ENCODE measurements at places on chromosomes 5 and 9.

DNA sequence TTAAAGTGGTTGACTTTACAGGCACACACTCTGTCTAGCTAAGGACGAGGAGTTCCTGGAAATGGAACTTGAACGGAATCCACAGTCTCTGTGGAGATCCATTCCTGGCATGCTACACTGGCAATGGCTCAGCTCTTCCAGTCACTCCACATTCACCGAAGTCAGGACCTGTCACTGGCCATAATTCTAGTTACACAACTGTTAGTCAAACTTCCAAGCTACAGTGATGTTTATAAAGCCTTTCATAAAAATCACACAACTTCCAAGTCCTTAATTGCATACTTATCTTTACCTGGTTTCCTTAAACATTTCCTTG lies 15.7 kb downstream of the CDC14B start:
- no peak for DNase-seq

DNA sequence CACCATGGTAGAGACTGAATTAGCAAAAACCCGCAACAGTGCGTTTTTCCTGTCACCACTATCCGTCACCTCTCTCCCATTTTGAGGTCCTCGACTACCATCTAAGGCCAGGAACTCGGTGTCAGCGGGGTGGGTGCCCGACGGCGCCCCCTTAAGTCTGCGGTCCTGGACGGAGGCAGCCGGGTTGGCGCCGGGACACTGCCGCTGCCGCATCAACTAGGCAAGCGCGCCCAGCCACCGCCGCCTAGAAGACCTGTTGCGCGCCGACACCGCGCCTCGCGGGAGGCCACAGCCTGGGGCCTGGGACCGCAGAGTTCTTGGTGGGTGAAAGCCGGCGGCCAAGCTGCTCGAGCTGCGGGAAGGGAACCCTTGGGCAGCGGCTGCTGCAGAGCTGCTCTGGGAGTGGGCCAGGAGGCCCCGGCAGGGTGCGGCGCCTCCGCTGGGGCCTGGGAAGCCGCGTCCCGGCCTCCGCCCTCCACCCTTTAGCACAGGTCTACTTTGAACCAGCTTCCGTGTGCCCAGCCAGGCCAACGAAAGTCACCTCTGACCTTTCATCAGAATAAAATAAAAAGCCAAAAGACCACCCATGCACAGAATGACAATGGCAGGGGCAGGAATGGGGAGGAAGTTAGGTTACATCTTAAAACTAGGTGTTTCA lies 3.5 kb downstream of the FOXB2 start:
- no peak for DNase-seq

- no peak for DNase-seq
These were observed 134.8 kb downstream of the FBXL7 start for GRCh38 chr5:15634591-15635288.

DNA sequence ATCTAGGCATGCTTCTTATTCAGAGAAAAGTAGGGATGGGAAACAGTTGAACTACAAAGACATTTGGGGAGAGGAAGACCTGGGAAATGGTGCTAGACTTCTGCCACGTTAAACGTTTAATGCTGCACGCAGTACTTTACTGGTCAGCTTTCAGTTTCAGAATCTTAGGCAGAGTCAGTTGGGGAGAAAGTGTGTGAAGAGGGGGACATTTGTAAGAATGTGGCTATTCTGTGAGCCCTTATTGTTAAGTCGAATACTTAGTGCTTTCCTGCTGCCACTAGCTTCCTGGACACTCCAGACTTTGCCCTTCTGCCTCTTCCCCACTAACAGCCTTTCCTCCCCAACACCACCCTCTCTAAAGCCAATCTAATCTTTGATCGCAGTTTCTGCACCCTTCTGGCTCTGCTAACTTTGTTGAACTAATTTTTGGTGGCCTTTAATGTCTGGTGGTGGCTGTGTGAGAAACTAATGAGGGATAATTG lies 6.1 kb downstream of the CYSTM1 start:
- no peak for DNase-seq

DNA sequence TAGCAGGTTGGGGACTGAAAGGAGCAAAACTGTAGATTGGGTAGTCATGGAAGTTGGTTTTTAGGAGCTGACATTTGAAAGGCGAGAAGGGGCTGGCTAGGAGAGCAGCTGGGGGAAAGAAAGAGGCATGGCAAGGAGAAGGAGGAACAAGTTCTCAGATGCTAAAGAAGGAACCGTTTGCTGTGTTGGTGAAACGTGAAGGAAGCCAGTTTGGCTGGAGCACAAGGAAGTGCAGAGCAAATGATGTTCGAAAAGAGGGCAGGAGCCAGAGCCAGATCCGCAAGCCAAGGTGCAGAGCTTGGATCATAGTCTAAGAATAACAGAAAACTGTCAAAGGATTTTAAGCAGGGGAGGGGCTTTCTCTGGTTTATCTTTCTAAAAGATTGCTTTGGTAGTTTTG lies 276.6 kb downstream of the ASTN2 start:
- no peak for DNase-seq

- peak; percentile 22 for DNase-seq
These were observed 210.8 kb downstream of the TRIO start for GRCh38 chr5:14353726-14354474.

DNA sequence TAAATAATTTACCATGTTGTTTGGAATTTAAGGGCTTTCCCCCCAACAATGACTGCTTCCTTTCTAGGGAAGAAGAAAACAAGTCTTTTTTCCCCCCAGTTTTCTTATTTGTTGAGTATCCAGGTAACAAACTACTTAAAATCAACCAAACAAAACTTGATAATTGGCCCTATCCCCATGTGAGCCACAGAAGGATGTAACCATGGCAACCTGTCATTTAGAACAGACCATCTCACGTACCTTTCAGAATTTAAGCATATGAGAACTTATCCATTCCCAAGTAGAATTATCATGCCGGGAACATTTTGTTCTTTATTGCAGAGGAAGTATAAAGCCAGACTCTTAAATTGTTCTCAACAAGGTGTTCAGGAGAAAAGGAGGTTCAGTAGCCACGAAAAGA lies 392.3 kb downstream of the CETN3 start:
- DNase-seq, result no peak

GRCh38 chr9:101139082-101139481 lies 110.6 kb downstream of the PLPPR1 start:
- no peak for DNase-seq

DNA sequence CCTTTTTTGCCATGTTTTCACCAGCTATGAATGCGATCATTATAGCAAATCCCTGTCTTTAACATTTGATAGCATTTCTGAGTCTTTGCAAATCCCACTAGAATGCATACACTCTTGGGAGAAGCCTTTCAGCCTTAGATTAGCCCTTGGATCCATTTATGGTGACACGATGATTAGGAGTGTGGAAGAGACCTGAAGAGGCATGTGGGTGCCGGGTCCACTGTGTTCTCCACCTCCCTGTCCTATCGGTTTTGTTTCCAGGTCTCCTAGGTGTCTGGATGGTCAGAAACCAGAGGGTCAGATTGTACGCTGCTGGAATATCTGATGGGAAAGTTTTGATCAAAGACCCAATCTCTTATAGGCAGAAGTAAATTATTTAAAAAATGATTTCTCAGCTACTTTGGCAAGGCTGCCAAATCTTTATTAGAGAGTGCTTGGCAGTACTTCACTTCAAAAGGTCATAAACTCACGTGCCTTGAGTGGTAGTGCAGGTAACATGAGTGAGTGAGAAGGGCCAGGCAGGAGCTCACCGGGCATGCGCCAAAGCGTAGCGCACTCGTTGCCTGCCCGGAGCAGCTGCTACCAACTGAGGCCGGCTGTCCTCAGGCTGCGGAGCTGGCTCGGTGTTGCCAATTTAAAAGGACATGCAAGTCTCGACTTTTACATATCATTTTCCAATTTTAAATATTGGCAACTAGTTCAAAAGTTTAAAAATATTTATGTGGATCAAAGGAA lies 51.3 kb downstream of the PCSK5 start:
- DNase-seq, result no peak

- no peak for DNase-seq
These were observed 118.3 kb upstream of the BOD1 start for GRCh38 chr5:173734716-173735115.

- no peak for DNase-seq
These were observed 167.6 kb upstream of the OTULINL start for GRCh38 chr5:14414007-14414406.

- no peak for DNase-seq
These were observed 20.9 kb downstream of the CCNJL start for GRCh38 chr5:160291467-160291866.

- DNase-seq, result no peak
These were observed 68.1 kb upstream of the ERCC6L2 start for GRCh38 chr9:95807326-95807947.

- DNase-seq, result peak; percentile 95
These were observed 51.0 kb downstream of the IRF1 start for GRCh38 chr5:132439521-132440089.

Measured in fibroblast of pulmonary artery (primary cell).